Activated naive CD8-positive, alpha-beta T cell treated with anti-CD3 and anti-CD28 coated beads for 36 hours (primary cell): ENCODE measurements at places on chromosomes 6 and 20. TPM values are rescaled to one million over a fixed set of nuclear protein-coding genes. Genes with fewer than 3 reads are reported as not detected.
A peak's percentile ranks its signal among the peaks of the same experiment; 100 is the strongest.

DNA sequence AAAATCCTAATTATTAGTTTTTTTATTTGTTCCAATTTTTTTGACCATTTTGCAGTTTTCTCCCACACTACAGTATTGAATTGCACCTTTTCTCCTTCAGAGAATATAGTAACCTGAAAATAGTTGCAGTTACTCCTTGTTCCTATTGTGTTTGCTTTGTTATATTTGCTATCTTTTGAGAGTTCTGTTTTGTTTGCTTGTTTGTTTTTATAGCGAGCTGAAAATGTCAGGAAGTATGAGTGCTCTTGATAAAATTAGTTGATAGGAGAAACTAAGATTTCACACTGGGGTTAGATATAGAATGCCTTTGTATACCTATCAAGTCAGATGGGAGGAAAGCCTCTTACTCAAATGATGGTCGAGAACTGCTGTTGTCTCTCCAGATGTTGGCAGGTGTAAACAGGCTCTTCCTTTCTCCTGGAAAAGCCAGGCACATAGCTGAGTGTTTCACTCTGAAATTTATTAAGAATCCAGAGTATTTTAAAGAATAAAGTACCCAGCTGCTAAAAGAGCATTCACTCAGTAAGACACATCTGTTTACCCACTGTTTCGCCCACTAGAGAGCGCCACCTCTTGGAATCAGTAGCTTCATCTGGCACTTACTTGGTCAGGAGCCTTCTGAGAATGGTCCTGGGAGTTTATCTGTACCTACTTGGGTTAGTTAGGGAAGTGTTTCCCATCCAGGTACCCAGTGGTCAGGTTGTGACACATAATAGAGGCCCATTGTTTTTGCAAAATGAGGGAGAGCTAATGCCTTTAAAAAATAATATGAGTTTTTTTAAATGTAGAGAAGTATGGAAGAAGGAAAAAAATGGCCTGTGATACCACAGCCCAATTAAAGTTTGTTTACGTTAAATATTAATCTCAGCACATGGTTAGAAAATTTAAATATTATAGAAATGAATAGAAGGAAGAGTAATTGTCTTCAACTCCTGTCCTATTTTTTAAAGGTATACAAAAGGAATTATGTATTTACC, 11.2 kb downstream of the NT5DC1 start:
- H3K4me1 ChIP-seq: peaks cover 5% of the 10 kb centered on the region
- no peak overlapping the region for H3K4me3 ChIP-seq
- no peaks in the 10 kb centered on the region for H3K27me3 ChIP-seq
- peaks cover 21% of the 10 kb centered on the region for H3K36me3 ChIP-seq

DNA sequence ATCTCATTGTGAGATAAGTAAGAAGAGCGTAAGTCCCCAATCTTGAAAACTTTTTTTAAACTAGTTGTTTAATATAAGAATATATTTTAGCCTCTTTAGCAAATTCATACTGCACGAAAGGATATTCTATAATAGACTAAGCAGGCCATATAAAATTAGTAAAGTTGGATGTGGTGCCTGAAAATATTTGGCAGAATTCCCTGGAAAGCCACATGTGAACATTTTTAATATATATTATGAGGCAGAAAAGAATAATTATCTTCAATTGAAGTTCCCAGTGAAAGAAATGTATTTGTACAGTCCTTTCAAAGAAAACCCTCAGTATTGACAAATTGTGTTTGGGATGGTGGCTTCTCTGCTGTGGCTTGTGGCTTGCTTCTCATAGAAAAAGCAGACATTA, 237.5 kb upstream of the JAG1 start:
- no peaks in the 10 kb centered on the region for H3K4me1 ChIP-seq
- no peak overlapping the region for H3K27ac ChIP-seq
- H3K36me3 ChIP-seq: no peaks in the 10 kb centered on the region
- no peaks in the 10 kb centered on the region for H3K27me3 ChIP-seq
- DNase-seq: no peak

DNA sequence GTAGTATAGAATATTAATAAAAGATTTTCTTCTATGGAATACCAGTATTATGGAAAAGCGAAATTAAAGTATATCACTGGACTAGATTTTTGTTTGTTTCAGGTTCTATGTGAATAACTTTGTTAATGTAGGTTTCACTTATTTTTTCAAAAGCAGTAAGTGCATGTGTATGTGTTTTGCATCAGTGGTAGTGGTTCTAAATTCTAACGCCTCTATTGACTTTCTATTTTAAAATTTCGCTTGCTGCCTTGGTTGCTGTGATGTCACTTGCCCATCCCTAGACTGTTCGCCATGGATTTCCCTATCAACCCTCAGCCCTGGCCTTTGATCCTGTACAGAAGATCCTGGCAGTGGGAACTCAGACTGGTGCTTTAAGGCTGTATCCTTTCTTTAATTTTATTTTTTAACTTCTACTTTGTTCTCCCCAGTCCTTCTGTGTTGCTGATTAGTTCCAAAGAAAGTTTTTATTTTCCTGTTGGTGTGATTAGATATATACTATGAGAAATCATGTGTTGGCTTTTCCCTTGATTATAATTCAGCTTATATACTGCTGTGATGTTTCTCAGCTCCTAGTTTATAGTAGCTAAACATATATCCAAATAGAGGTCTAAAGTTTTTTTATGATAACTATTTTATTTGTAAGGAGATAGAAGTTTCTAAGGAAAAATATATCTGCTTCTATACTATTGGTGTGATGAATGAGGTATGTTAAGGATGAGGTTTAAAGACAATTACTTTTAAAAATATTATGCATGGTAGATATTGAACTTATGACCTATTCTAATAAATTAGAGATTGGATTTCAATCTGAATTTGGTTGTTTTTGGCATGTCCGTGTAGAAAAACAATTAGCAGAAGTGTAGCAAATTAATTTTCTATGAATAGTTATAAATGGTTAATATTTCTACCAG, 1.7 kb downstream of the STXBP5 start:
- peaks cover 36% of the 10 kb centered on the region for H3K4me1 ChIP-seq
- peaks cover 9% of the 10 kb centered on the region for H3K36me3 ChIP-seq
- H3K27me3 ChIP-seq: no peaks in the 10 kb centered on the region
- H3K27ac ChIP-seq: peak overlapping the region; percentile 48
- H3K4me3 ChIP-seq: peak overlapping the region; percentile 84

GRCh38 chr6:81844686-81845085, 92.2 kb upstream of the TENT5A start:
- no peak overlapping the region for H3K27ac ChIP-seq
- no peak overlapping the region for H3K4me3 ChIP-seq
- DNase-seq: no peak
- H3K4me1 ChIP-seq: no peaks in the 10 kb centered on the region

DNA sequence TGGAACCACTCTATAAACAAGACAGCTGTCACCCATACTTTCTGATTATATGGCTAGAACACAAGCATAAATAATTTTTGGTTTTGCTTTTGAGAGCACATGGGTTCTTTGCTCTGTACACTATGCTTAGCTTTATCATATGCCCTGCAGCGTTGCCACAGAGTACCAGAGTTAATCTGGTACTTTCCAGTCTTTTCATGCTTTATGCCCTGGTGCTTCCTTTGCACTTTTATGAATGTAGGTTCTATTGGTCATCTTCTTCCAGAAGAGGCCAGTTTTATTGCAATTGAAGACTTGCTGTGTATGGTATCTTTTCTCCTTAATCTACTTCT, 20.8 kb downstream of the SHLD1 start:
- peaks cover 16% of the 10 kb centered on the region for H3K4me1 ChIP-seq
- peaks cover 10% of the 10 kb centered on the region for H3K36me3 ChIP-seq
- H3K27ac ChIP-seq: peak overlapping the region; percentile 67

DNA sequence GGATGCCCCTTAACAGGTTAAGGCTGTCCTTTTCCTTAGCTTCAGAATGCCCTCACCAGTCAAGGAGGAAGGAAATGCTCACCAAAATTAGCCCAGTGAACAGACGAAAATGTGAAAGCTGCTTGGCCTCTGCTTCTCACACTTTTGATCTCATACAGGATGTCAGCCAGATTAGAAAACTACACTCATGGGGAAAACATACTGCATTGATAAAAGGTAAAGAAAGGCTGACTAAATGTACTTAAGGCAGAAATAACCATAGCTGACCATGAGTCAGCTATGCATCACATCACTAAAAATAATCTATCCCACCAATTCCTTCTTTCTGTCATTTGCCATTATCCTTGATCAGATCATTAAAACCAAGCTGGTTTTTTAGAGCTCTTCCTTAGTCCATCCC, 198.4 kb upstream of the TENT5A start:
- H3K27me3 ChIP-seq: no peaks in the 10 kb centered on the region
- H3K36me3 ChIP-seq: no peaks in the 10 kb centered on the region
- DNase-seq: no peak
- H3K4me1 ChIP-seq: no peaks in the 10 kb centered on the region
- H3K27ac ChIP-seq: no peak overlapping the region

DNA sequence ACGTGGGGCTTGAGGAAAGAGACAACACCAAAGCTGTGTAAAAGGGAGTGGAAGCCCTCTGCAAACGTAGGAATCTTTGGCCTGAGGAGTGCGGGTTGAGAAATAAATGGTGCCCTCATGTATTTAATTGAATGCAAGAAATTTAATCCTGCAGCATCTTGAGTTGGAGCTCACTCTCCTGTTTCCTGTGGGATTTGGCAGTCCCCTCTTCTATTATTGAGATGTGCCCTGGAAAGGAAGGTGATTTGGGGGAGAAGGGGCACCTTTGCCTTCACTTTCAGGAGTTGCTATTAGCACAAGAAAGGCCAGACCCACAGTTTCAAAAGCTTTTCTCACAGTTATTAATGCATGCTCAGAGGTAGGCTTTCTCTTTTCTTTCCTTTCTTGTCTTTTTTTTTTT, 201.4 kb upstream of the HDDC2 start:
- peaks cover 7% of the 10 kb centered on the region for H3K27me3 ChIP-seq
- no peaks in the 10 kb centered on the region for H3K4me1 ChIP-seq

DNA sequence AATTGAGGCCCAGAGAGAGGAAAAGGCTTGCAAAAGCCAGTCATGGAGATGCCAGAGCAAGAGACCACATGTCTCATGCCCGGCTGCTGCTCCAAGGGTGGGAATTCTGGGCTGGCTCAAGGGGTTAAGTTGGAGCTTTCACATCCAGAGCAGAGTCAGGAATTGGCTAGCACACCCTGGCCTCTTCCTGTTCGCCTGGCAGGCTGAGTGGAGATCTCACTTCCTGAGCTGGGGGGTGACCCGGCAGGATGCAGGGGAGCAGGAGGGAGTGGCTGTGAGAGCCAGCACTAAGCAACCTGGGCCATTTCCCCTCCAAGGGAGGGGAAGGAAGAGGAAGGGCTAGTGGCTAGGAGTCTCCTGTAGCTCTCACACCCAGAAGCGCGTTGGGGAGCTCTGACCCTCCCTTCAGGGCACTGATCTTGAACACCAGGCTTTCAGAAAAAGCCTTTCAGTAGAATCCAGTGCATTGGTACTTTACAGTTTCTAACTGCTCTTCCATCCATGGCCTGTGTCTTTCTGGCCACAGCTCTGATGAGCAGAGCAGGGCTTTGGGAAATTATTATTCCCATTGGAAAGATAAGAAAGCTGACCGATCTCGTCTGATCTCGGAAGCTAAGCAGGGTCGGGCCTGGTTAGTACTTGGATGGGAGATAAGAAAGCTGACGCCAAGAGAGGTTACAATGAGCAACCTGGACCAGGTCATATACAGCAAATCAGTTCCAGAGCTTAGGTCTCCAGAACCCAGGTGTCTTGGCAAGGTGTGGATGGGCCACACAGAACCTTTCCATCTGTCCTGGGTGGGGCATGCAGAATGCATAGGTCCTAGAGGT, 2.2 kb upstream of the CCM2L start:
- peaks cover 18% of the 10 kb centered on the region for H3K27me3 ChIP-seq
- H3K4me3 ChIP-seq: no peak overlapping the region
- no peak for DNase-seq
- peaks cover 6% of the 10 kb centered on the region for H3K4me1 ChIP-seq

DNA sequence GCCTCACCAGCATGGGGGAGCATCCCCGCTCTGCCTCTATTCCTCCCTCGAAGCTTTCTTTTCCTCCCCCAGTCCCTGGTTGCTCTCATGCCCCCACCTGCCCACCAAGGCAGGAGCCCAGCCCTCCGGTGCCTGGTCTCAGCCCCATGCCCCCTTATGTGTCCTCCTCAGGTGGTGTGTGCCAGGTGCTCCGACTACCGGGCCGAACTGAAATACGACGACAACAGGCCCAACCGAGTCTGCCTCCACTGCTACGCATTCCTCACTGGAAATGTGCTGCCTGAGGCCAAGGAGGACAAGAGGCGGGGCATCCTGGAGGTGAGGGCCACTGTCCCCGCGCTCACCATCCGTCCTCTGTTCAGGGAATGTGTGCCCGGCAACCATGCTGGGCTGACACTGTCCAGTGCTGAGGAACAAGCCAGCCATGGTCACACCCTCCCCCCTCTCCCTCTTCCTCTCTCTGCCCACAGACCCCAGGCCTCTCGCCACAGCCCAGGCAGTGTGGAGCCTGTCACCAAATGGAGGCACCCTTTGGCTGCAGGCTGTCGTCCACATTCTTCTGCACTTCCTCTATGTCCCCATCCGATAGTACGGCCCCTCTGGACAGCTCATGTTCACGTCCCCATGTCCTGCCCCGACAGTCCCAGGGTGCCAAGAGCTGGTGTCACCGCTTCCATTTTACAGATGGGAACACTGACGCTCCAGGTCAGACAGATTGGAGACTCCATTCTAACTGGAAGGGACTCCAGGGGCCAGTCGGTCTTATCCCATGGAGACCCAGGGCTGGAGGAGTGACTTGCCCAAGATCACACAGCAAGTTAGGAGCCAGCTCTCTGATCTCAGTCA, 20.4 kb downstream of the FGD2 start:
- peaks cover 6% of the 10 kb centered on the region for H3K36me3 ChIP-seq
- H3K4me3 ChIP-seq: no peak overlapping the region
- H3K27me3 ChIP-seq: no peaks in the 10 kb centered on the region
- peaks cover 51% of the 10 kb centered on the region for H3K4me1 ChIP-seq

- H3K27ac ChIP-seq: no peak overlapping the region
- peaks cover 4% of the 10 kb centered on the region for H3K27me3 ChIP-seq
- DNase-seq: no peak
Measured at GRCh38 chr6:89251170-89251569, 34.0 kb upstream of the GABRR1 start.

Gene BNIP5
- not detected for total RNA-seq

Gene OPN5
- not detected for total RNA-seq
